ENCODE measurements at places on chromosomes 6 and 20. TPM values are rescaled to one million over a fixed set of nuclear protein-coding genes. Genes with fewer than 3 reads are reported as not detected.

CCNC gene
- 21.4 TPM for polyA plus RNA-seq

TPX2 gene
- 3.4 TPM for polyA plus RNA-seq

DNA sequence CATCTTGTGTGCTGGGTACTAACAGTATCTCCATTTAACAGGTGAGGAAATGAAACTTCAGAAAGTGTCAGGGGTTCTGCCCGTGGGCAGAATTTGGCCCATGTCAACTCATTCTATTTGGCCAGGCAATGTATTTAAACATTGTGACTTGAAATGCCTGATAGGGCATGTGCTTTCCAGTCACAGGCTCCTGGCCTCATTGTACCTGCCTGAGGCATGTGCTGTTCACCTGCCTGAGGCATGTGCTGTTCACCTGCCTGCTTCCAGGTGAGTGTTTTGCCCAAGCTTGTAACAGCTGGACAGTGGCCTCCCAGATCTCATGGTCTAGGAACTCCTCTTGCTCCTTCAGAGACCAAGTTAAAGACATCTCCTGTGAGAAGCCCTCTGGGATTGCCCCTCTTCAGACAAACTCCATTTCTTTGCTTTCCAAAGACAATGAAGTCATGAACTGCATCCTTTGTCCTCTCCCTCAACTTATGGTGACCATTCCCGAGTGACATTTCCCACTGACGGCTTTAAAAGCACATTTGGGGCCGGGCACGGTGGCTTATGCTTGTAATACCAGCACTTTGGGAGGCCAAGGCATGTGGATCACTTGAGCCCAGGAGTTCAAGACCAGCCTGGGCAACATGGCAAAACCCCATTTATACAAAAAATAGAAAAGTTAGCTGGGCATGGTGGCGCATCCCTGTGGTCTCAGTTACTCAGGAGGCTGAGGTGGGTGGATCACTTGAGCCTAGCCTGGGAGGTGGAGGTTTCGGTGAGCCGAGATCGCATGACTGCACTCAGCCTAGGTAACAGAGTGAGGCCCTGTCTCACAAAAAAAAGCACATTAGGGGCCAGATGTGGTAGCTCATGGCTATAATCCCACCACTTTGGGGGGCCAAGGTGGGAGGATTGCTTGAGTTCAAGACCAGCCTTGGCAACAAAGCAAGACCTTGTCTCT, 48.7 kb downstream of the BCAS4 start:
- H3K4me3 ChIP-seq = no peak overlapping the region
- H3K27ac ChIP-seq = no peak overlapping the region
- no peak for DNase-seq
- H3K4me1 ChIP-seq = no peaks in the 10 kb centered on the region
- no peaks in the 10 kb centered on the region for H3K36me3 ChIP-seq

DNA sequence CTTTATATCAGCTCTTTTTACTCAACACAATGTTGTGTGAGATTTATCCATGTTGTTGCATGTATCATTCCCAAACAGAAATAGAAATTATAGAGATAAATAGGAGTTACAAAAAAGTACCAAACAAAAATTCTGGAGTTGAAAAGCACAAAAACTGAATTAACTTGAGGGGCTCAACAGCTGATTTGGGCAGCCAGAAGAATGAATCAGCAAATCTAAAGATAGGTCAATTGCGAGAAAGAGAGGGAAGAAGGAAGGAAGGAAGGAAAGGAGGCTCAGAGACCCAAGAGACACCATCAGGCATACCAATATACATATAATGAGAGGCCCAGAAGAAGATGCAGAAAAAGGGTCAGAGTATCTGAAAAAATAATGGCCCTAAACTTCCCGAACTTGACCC, 98.9 kb downstream of the ATG5 start:
- H3K27ac ChIP-seq = no peak overlapping the region
- DNase-seq = no peak
- no peak overlapping the region for H3K4me3 ChIP-seq
- H3K36me3 ChIP-seq = no peaks in the 10 kb centered on the region

GRCh38 chr6:85747666-85748065, 105.0 kb upstream of the SYNCRIP start:
- no peak overlapping the region for H3K4me3 ChIP-seq
- H3K36me3 ChIP-seq = no peaks in the 10 kb centered on the region
- no peak for DNase-seq
- no peak overlapping the region for H3K27ac ChIP-seq
- no peaks in the 10 kb centered on the region for H3K27me3 ChIP-seq

DNA sequence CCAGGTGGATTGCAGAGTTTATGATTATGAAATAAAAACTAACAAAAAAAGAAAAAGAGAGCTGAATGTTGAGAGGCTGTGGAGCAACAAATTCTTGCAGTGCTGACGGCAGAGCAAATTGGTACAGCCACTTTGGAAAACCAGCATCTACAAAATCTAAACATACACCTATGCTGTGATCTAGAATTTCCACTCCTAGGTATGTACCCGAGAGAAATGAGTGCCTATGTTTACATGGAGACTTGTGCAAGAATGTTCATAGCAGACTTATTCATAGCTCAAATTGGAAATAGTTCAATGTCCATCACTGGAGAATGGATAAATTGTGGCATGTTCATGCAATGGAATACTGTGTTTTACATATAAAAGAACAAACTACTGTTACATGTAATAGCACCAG, 3.0 kb upstream of the BLCAP start:
- H3K4me3 ChIP-seq = no peak overlapping the region
- no peaks in the 10 kb centered on the region for H3K36me3 ChIP-seq
- no peak for DNase-seq
- H3K27ac ChIP-seq = no peak overlapping the region
- H3K27me3 ChIP-seq = no peaks in the 10 kb centered on the region

HCK gene
- 1.2 TPM for polyA plus RNA-seq

- H3K36me3 ChIP-seq = no peaks in the 10 kb centered on the region
- DNase-seq = no peak
- H3K4me3 ChIP-seq = no peak overlapping the region
- H3K4me1 ChIP-seq = no peaks in the 10 kb centered on the region
Measured at GRCh38 chr20:10897336-10897735, 223.5 kb upstream of the JAG1 start.

DNA sequence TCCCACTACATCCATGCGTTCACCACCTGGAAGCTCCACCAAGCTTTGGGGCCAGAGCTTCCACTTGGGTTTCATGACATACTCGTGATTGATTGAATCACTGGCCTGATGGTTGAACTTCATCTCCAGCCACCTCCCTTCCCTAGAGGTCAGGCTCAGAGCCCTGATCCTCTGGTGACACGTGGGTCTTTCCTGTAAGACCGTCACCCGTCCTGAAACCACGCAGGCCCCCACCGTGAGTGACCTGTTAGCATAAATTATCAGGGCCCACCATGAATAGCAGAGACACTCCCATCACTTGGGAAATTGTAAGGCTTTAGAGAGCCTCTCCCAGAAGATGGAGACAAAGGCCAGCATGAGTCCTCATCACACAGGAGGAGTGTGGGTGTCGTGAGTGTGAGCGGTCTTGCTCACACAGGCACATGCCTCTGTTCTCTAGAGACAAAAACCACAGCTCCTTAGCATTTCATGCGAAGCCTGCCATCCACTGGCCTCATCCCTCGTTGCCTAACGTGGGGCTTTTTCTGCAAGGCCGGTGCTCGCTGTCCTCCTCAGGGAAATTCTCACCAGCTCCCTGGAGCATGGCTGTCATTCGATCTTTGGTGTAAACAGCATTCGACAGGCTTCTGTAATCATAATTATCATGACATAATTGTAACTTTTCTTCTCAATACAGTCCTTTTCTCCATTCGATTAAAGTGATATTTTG, 65.1 kb upstream of the DUSP22 start:
- no peak overlapping the region for H3K27ac ChIP-seq
- no peaks in the 10 kb centered on the region for H3K4me1 ChIP-seq
- DNase-seq = no peak
- no peak overlapping the region for H3K4me3 ChIP-seq
- H3K27me3 ChIP-seq = no peaks in the 10 kb centered on the region
